Stimulated activated CD4-positive, alpha-beta T cell treated with anti-CD3 and anti-CD28 coated beads, Interleukin-15, amount 100 ng/mL, for 48 hours (primary cell): ENCODE measurements at places on chromosomes 12 and 14.

GRCh38 chr14:49962621-49963020 is 69.7 kb downstream of the ARF6 start:
- DNase-seq: peak; percentile 73

DNA sequence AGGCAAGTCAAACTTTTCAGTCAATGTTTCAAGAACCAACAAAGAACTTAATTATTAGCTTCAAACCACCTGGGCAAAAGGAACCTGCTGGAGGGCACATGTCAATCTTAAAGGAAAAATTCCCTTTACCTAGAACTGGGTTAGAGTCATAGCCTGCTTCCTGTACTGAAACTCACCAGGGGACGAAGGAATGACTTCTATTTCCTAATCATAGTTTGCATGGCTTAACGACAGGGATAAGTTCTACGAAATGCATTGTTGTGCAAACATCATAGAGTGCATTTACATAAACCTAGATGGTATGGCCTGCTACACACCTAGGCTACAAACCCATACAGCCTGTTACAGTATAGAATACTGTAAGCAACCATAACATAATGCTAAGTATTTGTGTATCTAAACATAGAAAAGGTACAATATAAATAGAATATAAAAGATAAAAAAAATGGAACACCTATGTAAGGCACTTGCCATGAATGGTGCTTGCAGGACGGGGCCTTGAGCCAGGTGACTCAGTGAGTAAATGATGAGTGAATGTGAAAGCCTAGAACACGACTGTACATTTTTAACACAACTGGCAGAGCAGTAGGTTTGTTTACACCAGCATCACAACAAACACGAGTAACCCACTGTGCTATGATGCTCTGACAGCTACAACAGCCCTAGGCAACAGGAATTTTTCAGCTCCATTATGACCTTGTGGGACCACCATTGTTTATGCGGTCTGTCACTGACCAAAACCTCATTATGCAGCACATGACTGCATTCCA is 234.9 kb upstream of the CAND1 start:
- no peak for DNase-seq

- DNase-seq: no peak
Measured at GRCh38 chr12:96335270-96335669, 65.0 kb downstream of the CDK17 start.

- DNase-seq: no peak
Measured at GRCh38 chr12:79174626-79175025, 310.1 kb downstream of the SYT1 start.

DNA sequence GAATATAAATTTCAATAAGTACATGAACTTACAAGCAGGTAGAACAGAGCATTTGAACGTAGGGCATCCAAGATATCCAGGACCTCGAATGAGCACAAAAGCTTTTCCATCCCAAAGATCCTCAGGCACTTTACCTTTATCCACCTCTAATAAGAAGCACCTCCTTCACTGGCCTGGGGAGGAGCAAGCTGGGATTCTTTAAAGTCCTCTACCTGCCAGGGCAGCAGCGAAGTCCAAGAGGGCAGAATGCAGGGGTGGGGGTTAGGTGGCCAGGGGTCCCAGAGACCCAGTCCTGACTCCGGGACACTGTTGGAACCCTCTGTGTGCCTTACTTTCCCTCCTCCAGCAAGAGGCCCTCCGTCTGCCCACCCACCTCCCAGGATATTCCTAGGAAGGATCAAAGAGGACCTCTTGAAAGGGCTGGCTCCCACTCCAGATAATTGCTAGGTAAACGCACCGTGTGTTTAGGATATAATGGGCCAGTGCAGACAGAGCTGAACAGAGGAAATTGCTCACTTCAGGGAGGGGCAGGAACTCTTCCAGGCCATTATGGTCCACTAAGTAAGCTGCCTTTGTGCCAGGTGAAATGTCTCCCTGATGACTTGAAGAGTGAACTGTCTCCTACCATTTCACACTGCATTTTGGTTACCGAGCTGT is 68.1 kb downstream of the TTC9 start:
- DNase-seq: no peak

DNA sequence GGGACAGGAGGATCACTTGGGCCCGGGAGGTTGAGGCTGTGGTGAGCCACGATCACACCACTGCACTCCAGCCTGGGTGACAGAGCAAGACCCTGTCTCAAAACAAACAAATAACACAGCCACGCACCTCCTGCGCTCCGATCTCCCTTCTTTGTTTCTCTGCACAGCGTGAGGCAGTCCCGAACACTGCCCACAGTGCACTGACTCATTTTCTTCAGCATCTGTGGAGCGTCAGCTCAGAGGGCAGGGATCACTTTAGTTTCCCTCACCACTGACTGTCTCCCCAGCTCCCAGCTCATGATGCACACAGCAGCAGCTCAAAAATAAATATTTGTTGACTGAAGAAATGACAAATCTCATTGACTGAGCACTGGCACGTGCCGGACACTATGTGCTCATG is 883 bp upstream of the MYL2 start:
- DNase-seq: no peak

DNA sequence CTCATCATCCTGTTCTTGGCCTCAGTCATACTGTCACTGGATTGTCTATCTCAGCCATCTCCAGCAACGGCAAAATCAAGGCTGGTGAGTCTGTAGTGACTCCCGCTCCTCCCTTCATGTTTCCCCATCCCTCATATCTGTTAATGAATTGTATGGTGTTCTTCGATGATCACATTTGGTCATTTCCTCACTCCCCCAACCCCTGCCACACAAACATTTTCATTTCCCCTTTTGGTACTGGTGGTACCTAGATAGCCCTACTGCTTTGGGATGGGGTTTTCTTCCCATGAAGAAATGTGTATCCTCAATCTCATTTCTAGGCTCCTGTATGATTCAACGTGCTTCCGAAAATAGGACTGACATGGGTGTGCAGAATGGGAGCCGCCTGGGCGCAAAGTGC is 2.7 kb upstream of the KLHL33 start:
- DNase-seq: no peak

GRCh38 chr12:44833561-44833960 is 42.6 kb downstream of the NELL2 start:
- DNase-seq: no peak

DNA sequence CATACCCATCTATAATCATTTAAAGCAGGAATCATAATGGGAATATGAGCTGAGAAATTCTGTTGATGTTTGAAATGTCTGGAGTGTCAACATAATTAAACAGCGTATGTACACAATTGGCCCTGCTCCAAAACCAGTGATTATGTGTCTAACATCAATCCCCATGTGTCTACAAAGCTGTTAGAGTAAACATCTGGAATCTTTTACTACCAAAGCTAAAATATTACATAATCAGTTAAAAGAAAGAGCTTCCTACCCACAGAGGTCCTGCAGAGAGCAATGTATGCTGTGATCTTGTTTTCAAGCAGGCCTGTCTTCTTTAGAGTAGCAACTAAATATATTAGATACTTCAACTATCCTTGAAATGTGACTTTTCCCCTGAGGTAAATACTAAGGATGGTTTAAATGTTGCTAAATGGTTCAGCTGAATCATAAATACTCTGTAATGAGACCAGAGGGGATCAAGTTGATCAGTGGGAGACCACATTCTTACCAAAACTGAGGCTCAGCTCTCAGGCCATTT is 74.3 kb downstream of the RASSF8 start:
- DNase-seq: no peak

DNA sequence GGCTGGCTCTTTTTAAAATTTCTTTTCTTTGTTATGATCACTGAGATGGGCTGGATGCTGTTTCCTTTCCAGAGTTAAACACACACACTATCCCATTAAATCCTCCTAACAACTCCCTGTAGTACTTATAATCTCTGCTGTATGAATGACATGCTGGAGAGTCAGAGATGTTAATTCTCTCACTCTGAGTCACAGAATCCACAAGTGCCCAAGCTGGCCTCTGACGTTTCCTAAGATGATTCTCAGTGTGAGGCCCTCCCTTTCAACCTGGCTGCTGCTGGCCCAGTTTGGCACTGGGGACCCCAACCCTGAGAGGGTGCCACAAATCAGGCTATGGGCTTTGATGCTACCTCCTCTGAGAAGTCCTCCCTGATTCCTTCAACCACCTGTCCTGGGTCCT is 5.4 kb downstream of the NOS1 start:
- no peak for DNase-seq

DNA sequence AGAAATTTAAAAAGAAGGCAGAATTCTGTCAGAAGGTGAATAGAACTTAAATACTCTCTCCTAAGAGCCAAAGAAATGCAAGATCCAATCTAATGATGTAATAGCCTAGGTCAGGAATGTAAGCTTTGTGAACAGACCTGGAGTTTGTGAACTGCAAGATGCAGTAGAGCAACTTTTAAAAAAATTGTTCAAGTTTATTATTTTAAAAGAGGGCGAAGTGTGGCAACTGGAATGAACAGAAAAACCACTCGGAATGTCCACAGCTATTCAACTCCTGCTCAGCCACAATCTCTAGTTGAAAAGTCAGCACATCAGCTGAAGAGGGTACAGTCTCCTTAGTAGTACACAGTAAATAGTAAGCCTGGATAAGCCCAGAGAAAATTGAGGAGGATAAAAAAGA is 228.8 kb downstream of the PPFIA2 start:
- no peak for DNase-seq

- DNase-seq: no peak
Measured at GRCh38 chr12:65615118-65615517, 209.2 kb upstream of the HMGA2 start.

- DNase-seq: no peak
Measured at GRCh38 chr12:53478865-53479264, 20.4 kb downstream of the MAP3K12 start.

DNA sequence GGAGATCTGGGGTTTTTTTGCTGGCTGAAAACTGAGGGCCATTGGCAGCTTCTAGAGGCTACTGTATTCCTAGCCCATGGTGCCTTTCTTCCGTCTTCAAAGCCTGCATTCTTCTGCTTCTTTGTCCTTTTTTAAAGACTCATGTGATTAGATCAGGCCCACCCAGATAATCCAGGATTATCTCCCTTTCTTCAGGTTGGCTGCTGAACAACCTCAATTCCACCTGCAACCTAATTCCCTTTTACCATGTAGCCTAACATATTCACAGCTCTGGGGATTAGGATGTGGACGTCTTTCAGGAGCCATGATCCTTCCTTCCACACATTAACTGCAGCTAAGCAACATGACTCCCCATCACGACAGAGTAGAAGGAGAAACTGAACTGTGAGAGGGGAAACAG is 985.5 kb downstream of the DIO2 start:
- no peak for DNase-seq

- peak; percentile 22 for DNase-seq
Measured at GRCh38 chr12:127162902-127163301, 1104.1 kb upstream of the TMEM132C start.

DNA sequence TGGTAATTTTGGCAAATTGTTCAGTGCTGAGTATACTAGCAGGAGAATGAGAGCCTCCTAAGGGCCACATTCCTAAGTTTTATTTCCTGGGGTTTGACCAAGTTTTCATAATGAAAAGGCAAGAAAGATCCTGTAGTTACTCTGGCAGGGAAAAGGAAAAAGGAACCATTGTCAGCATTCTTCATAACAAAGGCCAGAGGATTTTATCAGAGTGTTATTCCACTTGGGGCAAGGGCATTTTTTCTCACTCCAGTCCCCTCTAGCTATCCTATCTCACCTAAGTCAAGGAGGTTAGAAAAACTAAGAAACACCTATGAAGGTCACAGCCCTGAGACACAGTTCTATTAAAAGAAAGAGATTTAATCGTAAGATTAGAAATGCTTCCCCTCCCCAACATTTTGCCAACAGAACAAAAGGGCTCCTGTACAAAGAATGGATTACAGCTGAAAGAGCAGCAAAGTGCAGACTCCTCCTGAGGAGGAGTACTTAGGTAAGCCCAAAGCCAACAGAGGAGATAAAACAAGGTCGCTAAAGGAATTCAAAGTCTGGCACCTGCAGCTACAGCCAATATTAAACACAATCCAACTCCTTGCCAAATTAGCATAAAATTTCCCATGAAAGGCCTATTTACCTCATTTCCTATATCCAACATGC is 162.4 kb downstream of the GALC start:
- no peak for DNase-seq

DNA sequence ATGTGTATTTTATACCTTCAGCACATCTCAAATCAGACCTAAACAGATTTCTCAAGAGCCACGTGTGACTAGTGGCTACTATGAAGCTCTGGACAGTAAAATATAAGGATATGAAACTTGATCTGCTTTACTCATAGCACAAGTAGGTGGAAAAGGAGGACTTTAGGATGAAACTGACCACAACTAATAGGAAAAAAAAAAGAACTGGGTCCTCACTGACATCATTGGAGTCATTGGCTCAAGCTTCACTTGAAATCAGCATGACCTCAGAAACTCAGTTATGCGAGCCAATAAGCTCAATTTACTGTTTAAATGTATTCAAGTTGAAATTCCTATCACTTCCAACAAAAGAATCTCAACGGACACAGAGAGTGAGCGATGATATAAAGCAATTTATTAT is 34.1 kb upstream of the CIT start:
- DNase-seq: no peak
